CD4-positive, alpha-beta memory T cell (primary cell): ENCODE measurements at places on chromosomes 4 and X. TPM values are rescaled to one million over a fixed set of nuclear protein-coding genes. Genes with fewer than 3 reads are reported as not detected.
A peak's percentile ranks its signal among the peaks of the same experiment; 100 is the strongest.

TLR10 gene
- 0.20 TPM for total RNA-seq

HPGDS gene
- total RNA-seq: 0.41 TPM

S100P gene
- 2.0 TPM for total RNA-seq

GPRASP3 gene
- total RNA-seq: 2.4 TPM

GALNTL6 gene
- not detected for total RNA-seq

ANXA10 gene
- total RNA-seq: not detected

SPANXA2 gene
- total RNA-seq: not detected

GLOD5 gene
- total RNA-seq: not detected

TLR6 gene
- 7.3 TPM for total RNA-seq

IL2 gene
- total RNA-seq: 0.67 TPM

CNGA1 gene
- not detected for total RNA-seq

SSX1 gene
- not detected for total RNA-seq

XAGE1B gene
- not detected for total RNA-seq

- DNase-seq: no peak
Observed at GRCh38 chrX:23699636-23700194, 32.4 kb downstream of the PRDX4 start.

DNA sequence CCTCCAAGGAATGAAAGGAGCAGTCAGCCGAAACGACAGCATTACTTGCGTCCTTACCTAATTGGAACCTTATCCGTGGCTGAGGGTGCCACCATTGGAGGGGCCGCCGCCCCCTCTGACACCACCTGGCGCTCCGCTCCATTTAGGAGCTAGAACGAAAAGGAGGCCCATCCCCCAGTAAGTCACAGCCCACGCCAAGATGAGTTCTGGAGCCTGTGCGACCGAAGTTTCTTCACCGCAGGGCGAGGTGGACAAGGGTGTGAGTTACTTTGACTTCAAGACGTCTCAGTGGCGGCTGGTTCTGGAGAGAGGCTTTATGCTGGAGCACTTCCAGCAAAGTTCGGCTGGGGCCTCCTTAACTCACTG lies 729 bp upstream of the IRF2 start:
- DNase-seq: no peak

DNA sequence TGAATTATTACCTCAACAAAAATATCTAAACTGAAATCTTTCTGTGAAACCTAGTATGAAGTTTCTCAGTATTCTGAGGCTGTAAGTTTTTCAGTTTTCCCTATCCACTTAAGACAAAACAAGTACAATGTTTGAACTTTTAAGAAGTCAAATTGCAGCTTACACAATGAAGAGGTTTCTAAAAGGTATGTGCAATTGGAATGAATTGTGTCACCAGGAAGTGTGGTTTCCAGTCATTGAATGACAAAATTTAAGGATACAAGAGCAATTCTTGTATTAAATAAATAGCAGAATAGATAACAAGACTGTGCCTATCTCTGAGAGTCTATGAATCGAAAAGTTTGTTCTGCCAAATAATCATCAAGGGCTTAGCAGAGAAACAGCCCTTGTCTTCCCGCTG lies 207.3 kb downstream of the ANKRD50 start:
- DNase-seq: no peak

DNA sequence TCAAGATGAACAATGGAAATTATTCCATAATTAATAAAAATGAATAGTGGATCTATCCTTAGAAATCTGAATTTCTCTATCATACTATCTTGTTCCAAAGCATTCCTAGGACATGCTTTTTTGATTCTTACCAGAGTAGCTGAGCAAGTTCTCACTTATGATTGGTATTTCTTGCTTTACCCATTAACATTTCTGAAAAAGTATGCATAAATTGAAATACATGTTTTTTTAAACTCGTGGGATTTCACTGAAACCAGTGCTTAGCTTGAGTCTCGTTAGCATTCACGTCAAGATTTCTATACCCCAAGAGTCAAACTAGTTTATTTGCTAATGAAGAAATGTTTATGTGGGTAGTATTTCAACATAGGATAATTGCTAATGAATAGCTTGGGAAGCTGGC lies 89.0 kb downstream of the ELOVL6 start:
- DNase-seq: no peak

- DNase-seq: no peak
Observed at GRCh38 chr4:183403486-183403885, 41.0 kb upstream of the CDKN2AIP start.

GRCh38 chr4:153151535-153152455 lies 52.4 kb upstream of the TRIM2 start:
- peak; percentile 21 for DNase-seq

- peak; percentile 71 for DNase-seq
Observed at GRCh38 chr4:40283968-40284367, 51.2 kb upstream of the CHRNA9 start.

DNA sequence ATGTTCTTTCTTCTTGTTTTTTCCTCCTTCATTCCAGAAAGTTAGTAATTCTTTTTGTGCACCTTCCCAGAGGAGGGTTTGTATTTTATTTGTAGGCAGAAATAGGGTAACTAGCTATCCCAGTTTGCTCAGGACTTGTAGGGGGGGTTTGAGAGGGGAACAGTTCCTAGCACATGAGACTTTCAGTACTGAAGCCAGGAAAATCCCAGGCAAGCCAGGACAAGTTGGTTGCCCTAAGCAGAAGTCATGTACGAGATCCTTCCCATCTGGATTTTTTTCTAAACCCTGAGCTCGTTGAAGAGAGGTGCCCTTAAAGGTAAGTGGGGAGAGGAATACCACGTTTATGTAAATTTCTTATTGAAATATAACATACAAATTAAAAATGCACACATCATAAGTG lies 15.6 kb upstream of the TAB3 start:
- DNase-seq: no peak

DNA sequence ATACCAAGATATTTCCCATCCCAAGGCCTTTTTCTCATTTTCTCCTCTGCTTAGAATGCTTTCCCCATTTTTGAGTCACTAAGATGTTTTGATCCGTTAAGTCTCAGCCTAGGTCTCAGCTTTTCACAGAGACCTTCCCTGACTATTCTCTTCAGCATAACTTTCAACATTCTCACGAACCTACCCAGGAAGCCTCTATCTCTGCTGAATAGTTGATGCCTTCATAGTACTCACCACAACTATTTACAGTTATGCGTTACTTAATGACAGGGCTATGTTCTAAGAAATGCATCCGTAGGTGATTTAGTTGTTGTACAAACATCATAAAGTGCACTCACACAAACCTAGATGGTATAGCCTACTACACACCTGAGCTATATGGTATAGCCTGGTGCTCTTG lies 64.5 kb downstream of the ARL9 start:
- DNase-seq: no peak

GRCh38 chr4:153728151-153728550 lies 31.7 kb downstream of the RNF175 start:
- no peak for DNase-seq

DNA sequence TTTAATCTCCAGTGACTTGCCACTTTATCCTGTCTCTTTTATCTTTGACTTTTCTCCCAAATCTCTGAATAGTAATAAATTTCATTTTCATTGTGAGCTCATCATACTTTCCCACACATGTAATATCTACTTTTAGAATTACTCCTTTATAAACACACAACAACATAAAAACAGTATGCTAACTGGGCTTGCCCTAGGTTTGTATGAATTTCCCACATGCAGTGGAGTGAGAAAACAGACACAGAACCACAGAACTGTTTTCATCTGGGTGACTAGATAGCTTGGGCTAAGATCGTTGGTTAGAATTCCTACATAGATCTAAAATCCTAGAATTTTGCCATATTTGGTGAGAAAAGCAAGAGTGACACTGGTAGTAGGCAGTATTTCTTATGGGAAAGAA lies 409.5 kb downstream of the SPRY1 start:
- DNase-seq: no peak

GRCh38 chr4:83558680-83559079 lies 22.8 kb downstream of the GPAT3 start:
- no peak for DNase-seq

DNA sequence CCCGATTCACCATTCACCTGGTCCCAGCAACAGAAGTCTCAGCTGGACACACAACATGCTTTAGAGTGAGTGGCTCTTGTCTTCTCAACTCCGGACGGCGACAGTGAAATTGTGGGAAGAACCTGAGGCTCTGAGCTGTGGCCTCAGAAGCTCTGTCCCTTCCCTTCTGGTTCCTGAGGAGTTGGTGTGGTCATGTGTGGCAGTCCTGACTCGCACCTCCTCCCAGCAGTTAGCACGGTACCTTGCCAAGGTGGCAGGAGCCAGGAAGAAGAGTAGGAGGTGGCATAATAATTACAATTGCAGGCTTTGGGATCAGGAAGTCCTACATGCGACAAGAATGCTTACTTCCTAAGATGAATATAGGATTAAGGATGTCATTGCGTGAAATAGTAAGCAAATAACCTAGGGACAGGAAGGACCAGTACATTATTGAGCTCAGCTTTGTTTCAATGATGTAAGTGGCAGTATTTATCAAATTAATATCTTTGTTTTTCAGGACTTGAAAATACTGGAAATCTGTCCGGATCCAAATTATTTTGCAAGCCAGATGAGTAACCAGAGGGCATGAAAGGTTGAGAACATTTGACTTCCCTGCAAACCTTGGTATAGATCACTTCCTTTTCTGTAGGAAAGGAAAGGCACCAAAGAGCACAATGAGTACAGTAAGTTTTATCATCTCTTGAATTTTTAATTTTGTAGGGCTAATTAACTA lies 21.1 kb downstream of the RNF4 start:
- no peak for DNase-seq

DNA sequence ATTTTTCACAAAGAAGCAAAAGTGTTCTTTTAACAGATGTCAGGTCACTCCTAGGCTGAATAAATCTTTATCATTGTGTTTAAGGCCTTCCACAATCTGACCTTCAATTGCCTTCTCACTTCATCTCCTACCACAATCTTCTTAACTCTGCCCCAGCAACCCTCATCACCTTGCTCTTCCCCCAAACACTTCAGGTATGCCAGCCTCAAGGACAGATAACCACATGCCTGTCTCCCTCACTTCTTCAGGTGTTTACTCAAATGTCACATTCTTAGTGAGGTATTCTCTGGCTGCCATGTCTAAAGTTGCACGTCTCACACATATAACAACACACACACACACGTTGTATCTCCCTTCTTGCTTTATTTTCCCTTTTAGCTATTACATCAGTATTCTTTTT lies 146.5 kb downstream of the ANKRD50 start:
- DNase-seq: no peak

DNA sequence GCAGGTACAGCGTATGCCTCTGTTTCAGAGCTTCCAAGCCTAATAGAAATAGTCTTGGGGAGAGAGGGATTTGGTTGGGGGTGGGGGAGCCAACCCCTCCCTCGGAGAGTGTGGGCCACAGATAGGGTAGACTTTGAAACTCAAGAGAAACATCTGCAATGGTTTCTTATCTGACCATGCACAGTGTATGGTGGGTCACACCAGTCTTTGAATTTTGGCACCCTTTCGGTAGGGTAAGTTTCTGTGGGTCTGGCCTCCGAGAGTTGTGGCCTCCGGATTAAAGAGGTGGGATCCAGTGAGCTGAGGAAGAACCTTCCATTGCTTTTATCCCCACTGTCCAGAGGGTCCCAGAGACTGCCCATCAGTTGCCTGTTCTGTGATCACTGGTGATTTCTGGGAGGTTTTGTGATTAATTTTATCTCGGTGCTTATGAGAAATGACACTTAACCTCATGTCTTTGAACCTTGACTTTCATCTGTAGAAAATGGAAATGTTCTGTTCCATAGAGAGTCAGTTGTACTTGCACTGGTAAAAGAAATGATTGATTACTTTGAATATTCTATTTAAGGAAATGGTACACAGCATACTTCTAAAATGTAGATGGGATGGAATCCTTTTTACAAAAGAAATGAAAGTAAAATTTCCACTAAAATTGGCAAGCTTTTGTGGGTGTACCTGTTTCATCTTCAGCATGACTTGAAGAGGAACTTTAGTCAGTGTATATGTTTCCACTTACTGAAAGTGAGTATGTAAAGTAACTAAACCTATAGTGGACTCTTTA lies 62.7 kb downstream of the TMEM131L start:
- no peak for DNase-seq

GRCh38 chrX:40109288-40110008 lies 11.7 kb upstream of the BCOR start:
- DNase-seq: no peak

DNA sequence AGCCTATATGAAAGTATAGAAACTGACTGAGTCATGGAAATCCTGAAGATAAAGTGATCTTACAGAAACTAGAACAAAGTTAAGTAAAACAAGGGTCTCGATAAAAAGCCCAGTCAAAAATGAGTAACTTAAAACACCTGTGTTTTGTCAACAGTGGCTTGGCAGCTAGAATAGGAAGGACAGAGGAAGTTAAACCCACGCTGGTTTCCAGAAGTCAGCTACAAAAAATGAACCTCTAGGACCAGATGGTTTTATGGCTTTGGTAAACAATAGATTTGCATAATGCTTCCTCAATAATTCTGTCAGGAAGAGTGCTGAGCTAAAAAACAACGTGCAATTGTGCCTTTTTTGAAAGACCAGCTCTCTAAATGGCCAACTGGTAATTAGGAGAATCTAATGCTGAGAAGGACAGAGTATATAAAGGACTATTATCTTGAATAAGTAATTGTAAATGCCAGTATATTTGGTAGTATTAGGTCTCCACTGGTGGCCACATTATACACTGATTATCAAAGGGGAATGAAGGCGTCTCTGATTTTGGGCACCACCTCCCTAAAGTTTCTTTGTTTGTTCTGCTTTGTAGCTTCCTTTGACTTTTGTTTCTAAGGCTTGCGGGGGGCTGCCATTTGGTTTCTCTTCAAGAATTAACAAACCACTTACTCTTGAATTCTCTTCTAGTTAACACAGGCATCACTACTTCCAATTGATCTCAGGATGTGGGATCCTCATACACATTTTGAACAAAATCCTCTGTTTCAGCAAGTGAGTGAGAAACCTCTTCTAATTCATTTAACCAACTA lies 72.2 kb upstream of the PPP3CA start:
- DNase-seq: no peak

DNA sequence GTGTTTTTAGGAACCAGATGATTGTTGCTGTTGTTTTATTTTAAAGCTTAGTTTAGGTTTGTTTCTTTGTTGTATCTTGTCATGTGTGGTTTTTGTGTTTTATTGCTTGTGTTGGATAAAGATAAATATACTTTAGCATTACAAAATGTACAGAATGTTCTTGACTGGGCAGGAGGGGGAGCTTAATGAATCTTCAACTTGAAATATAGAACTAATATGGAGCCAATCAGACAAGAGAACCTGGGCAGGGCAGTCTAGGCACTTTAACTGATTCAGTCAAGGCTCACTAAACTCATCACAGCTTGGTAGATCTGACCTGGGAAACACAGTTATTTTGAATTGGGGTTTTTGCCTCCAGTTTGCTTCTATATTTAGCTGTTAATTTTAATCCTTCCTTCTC lies 304.2 kb downstream of the ARHGAP24 start:
- no peak for DNase-seq

GRCh38 chr4:176818531-176818930 lies 25.8 kb upstream of the VEGFC start:
- DNase-seq: no peak

GRCh38 chrX:9678215-9678965 lies 87.3 kb downstream of the GPR143 start:
- DNase-seq: no peak
